Tibial nerve (tissue), 4 donors: ENCODE measurements at places on chromosomes 12 and 14.

DNA sequence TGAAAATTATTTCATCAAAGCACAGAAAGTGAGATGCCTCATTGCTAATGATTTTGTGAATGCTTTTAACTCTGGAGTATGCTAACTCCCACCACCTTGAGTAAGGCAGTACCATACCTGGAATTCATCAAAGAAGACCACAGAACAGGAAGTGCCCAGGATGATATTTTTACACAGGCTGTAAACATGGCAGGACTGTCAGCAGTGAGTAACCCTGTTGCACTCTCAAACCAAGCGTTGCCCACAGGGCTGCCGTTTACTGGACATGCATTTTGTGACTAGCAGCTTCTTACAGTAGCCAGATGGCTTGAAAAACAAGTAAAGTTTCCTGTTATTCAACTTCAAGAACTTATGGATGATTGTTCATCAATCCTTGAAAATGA lies 42.4 kb downstream of the RALGAPA1 start:
- H3K4me1 ChIP-seq: no peaks in the 10 kb centered on the region
- no peak overlapping the region for H3K27ac ChIP-seq
- H3K27me3 ChIP-seq: no peaks in the 10 kb centered on the region
- no peak overlapping the region for H3K4me3 ChIP-seq
- no peaks in the 10 kb centered on the region for H3K36me3 ChIP-seq

DNA sequence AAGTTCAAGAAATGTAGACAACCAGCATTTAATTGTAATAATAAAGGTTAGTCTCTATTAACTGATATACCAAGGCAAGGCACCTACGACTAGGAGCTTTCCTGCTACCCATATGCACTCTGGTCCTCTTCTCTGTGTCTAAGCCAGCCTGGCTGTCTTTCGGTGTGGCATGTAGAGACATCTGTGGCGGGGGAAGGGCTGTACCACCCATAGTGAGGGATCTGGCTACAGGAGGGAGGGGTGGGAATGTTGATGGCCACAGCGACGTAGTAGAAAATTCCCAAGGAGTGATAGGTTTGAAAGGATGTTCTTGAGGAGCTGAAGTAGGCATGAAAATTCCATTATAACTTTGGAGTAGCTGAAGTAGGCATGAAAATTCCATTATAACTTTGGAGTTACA lies 344.2 kb downstream of the ATP23 start:
- no peaks in the 10 kb centered on the region for H3K36me3 ChIP-seq
- H3K4me1 ChIP-seq: no peaks in the 10 kb centered on the region
- H3K27me3 ChIP-seq: no peaks in the 10 kb centered on the region

DNA sequence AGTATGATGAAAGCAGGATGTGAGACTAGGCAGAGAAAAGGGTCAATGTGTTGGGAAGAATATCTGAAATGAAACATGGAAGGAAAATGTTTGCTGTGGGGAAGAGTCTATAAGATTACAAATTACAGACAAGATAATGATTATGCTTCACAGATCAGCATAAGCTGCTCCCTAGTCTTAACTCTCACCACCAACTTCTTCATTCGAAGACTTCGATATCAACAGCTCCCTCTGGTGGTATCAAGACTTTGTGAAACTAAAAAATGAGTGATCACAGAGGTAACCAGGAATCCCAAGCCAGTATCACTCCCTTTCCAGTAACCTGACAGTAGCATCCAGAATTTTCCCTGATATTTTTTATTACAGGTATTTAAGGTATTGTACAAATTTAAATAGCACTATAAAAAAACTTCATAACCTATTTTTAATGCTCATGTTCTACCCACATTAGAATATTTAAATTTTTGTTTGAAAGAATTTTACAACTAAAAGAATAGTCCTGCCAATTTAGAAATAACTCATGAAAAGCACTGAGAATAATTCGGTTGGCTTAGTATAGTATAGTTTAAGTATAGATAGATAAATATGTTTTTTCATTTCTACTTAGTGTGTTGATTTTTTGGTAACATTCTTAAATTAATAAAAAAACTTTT lies 84.4 kb downstream of the C2CD5 start:
- no peaks in the 10 kb centered on the region for H3K27me3 ChIP-seq
- H3K4me3 ChIP-seq: no peak overlapping the region
- no peaks in the 10 kb centered on the region for H3K36me3 ChIP-seq
- H3K27ac ChIP-seq: no peak overlapping the region
- H3K4me1 ChIP-seq: no peaks in the 10 kb centered on the region

DNA sequence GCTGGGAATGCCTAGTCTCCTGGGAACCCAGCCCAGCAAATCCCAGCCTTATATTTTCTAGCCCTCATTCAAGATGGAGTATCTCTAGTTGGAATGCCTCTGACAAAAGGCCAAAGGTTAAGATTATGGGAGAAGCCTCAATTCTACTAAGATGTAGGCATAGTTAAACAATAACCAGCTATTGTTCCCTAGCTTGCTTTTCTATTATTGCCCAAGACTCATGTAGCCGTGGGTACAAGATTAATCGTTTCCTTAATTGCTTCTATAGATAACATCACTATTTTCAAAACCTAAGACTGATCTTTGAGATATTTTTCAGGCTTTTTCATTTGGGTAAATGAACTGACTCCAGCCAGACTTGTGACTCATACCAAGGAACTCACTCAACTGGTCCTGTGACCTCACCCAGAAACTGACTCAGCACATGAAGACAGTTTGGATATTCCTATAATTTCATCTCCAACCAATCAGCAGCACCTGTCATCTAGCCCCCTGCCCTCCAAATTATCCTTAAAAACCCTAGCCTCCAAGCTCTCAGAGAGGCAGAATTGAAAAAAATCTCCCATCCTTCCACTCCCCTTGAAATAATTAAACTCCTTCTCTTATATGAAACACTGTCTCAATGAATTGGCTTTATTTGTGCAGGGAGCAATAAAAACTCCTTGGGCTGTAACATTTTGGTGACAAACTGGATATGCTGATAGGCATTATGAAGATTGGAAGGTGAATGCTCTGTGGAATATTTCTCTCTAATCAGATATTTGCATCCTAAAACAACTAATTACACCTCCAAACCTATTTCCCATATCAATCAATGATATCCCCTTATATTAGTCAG lies 589.0 kb downstream of the C12orf50 start:
- DNase-seq: no peak
- H3K27me3 ChIP-seq: no peaks in the 10 kb centered on the region
- no peak overlapping the region for H3K4me3 ChIP-seq
- H3K36me3 ChIP-seq: no peaks in the 10 kb centered on the region
- H3K4me1 ChIP-seq: no peaks in the 10 kb centered on the region
- no peak overlapping the region for H3K27ac ChIP-seq
